ENCODE measurements at places on chromosomes 2 and 18. TPM values are rescaled to one million over a fixed set of nuclear protein-coding genes. Genes with fewer than 3 reads are reported as not detected.

The ACMSD gene
- not detected for total RNA-seq

The EML6 gene
- total RNA-seq, result not detected

The ANKRD29 gene
- total RNA-seq, result 2.3 TPM

The CSRNP3 gene
- 1.0 TPM for total RNA-seq

The GLI2 gene
- 15.1 TPM for total RNA-seq

The ANKRD53 gene
- 1.3 TPM for total RNA-seq

The GCG gene
- not detected for total RNA-seq

The PREPL gene
- total RNA-seq, result 17.2 TPM
